D721Med (cell line): ENCODE measurements at places on chromosomes 16 and 17.

DNA sequence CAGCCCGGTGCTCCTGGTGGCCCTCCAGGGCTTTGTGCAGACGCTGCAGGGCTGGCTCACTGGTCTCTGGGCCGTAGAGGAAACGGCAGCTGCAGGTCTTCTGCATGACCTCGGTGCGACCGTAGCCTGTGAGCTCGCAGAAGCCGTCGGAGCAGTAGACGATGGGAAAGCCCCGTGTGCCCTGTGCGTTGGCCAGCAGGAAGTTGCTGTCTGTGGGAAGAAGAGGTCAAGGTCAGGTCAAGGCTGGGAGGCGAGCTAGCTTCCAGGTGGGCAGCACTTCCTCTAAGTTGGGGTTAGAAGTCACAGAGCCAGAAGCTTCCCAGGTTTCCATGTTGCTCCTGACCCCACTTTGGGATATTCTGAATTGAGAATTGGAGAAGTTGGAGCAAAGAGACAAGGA, 2.1 kb downstream of the KCNH4 start:
- DNase-seq: no peak

- no peak for DNase-seq
Measured at GRCh38 chr16:83963277-83964119, 4.5 kb upstream of the NECAB2 start.

- no peak for DNase-seq
Measured at GRCh38 chr16:58011652-58012051, 10.4 kb downstream of the USB1 start.

- DNase-seq: no peak
Measured at GRCh38 chr16:88769617-88770460, 15.2 kb downstream of the PIEZO1 start.

GRCh38 chr16:27432558-27432957, 30.6 kb downstream of the IL21R start:
- DNase-seq: no peak

- DNase-seq: no peak
Measured at GRCh38 chr17:82383411-82383810, 11.8 kb downstream of the UTS2R start.

- no peak for DNase-seq
Measured at GRCh38 chr17:68540981-68541380, 28.8 kb downstream of the PRKAR1A start.

DNA sequence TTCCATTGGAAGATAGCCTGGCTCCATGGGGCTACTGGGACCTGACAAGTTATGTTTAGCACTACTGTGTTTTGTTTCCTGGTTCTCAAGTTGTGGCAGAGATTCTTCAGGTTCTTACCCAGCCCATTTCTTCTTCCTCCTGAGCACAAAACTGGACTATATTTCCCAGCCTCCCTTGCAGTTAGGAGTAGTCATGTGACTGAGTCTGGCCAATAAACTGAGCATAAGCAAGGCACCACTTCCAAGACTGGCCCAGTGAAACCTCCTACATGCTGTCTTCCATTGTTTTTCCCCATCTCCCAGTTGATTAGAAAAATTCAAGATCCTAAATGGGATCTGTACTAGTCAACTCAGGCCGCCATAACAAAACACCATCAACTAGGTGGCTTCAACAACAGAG, 28.2 kb upstream of the RBBP6 start:
- no peak for DNase-seq

- no peak for DNase-seq
Measured at GRCh38 chr17:8387914-8388651, 5.1 kb upstream of the RPL26 start.

- no peak for DNase-seq
Measured at GRCh38 chr16:67862623-67863583, 9.9 kb upstream of the EDC4 start.

DNA sequence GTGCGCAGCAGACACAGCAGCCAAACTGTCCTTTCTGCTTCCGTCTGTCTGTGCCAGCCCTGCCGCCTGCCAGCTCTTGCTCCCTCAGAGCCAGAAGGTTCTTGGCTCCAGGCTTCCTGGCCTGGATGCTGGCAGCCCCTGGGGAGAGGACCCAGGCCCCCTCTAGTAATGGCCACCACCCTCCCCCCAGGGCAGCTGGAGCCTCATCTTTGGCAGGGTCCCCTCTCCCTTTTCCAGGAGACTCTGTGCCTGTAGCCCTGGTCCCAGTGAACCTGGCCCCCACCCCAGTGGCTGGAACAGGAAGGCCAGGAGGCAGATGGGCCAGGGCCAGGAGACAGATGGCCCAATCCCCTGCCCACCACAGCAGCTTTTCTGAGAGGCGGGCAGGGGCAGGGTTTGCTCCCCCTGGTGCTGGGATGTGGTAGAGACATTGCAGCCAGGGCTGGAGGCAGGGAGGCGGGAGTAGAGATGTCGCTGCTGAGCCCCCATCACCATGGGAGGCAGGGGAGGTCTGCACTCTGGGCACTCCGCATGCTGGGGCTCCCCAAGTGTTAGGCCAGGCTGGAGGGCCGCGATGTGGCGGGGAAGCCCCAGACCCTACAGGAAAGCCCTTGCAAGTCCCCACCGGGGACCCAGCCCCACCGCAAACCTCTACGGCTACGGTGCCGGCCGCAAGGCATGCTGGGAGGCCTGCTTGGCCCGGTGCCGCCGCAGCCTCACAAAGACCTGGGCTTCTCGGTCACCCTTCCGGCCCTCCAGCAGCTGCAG, 16.7 kb downstream of the UNC13D start:
- DNase-seq: peak; percentile 99

- DNase-seq: no peak
Measured at GRCh38 chr17:71486261-71486660, 634.6 kb upstream of the SOX9 start.

- no peak for DNase-seq
Measured at GRCh38 chr16:57534881-57535658, 1.3 kb downstream of the CCDC102A start.

DNA sequence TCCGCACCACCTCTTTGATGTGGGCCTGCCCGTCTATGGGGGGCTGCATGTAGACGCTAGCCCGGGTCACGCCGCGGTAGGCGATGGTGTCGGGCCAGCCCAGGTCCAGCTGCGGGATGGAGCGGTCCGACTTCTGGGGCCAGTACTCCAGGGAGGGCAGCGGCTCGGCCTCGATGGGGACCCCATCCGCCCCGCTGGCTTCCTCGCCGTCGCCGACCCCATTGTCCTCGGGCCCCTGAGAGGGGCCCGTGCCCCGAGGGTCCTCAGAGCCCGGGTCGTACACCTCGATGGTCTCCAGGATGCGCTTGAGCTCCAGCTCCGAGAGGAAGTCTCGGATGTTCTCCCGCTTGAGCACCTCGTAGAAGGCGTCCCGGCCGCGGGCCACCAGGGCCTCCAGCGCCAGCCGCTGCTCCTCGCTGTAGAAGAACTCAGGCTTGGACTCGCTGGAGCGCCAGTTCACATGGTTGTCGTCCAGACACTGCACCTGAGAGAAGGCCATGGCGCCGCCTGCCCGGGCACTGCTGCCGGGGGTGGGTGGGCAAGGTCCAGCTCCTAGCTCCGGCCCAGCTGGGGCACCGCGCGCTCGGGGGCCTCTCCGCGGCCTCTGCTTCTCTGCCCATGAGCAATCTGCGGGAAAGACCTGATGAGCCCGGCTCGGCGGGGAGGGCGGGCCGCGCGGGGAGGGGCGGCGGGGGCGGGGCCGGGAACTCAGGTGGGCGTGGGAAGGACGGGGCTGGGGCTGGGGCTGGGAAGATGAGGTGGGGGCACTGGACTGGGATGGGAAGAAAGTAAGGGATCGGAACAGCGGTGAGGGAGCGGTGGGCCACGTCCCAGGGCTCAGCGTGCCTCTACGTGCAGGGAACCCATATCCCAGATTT, 782 bp downstream of the FAM83G start:
- DNase-seq: peak; percentile 85

GRCh38 chr16:12527071-12527470, 276.6 kb downstream of the CPPED1 start:
- DNase-seq: no peak

DNA sequence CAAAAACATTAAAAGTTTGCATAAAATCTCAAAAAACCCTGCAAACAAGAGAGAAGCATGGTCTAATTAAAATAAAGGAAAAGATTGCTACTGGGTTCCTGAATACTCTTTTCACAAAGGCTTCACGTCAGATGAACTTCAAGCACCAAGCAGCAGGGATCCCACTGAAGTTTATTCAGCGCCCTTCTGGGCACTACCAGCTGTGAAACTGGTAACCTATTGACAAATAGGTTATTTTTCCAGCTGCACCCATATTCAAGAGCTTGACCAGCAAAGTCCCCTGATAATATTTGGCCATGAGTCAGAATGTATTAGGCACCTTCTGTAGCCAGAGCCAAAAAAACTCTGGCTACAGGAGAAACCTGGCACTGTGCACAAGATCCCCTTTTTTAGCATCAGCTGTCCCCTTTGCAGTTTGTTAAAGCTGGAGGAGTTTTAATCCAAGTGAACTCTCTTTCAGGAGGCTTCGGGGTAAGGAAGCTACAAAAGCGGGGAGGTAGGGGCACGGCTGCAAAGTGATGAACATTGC, 60.3 kb downstream of the GRIN2A start:
- DNase-seq: no peak

DNA sequence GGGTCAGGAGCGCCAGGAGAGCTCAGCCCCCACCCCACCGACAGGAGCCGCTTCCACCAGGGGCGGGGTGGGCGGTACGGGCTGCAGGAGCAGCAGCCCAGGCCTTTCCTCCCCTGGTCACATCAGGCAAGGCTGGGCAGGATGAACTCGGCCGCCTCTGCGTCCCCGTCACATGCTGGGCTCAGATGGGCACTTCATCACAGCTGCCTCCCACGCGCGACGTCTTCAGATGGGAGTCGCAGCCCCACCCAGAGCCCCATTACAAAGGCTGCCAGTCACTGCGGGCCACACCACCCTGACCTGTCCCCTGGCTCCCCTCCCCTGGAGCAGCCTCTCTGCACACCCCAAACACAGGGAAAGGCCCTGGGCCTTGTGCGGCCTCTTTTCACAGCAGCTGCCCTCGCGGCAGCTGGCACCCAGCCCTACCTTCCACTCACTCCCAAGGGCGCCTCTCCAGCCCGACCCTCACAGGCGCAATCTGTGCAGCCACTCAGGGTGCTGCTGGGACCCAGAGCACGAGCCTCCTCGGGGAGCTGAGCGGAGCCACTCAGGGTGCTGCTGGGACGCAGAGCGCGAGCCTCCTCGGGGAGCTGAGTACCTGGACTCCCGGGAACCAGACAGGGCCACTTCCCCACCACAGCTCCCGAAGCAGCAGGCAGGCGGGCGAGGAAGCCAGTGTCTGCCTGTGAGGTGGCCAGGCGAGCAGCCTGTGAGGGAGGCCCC, 4.7 kb downstream of the ZNF598 start:
- DNase-seq: no peak

GRCh38 chr17:48715496-48716399, 6.6 kb downstream of the PRAC1 start:
- DNase-seq: no peak

- DNase-seq: no peak
Measured at GRCh38 chr16:80586476-80586875, 45.7 kb downstream of the DYNLRB2 start.

- DNase-seq: no peak
Measured at GRCh38 chr17:80264205-80265075, 3.8 kb downstream of the RNF213 start.

GRCh38 chr16:86353948-86354347, 156.4 kb upstream of the FOXF1 start:
- no peak for DNase-seq

- no peak for DNase-seq
Measured at GRCh38 chr17:44333371-44333770, 8.7 kb upstream of the SLC25A39 start.

DNA sequence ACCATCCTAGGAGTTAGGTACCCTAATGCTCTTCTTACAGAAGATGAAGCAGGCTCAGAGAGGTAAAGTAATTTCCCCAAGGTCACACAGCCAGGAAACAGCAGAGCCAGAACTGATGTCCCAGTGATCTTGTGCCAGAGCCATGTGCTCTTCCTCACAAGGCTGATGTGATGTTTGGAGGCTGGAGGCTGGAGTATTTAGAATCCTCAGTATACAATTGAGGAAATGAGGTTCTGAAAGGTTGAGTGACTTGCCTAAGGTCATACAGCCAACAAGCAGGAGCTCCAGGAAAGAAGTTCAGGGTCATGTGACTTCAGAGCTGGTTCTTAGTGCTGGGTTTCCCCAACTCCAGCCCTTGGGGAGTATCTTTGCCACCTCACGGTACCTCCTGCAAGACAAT, 18.5 kb downstream of the ITPRIPL2 start:
- no peak for DNase-seq

- no peak for DNase-seq
Measured at GRCh38 chr17:81002013-81002384, 10.4 kb downstream of the CHMP6 start.

DNA sequence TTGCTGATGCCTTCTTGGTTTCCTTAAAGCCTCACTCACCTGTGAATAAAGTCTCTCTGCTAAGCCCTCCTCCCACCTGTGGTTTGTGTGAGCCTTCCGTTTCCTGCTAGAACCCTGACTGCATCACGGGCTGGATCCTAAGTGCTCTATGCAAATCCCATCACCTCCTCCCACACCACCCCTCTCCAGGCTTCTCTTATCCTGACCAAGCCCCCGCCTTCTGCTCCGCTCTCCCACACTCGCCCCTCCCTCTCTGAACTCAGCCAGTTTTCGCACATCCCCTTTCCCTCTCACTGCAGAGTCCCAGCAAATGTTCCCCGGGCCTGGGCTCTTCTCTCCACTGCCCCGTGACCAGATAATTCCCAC, 51.8 kb downstream of the PIMREG start:
- no peak for DNase-seq

GRCh38 chr16:53865494-53865863, 161.5 kb downstream of the FTO start:
- DNase-seq: no peak

- no peak for DNase-seq
Measured at GRCh38 chr17:48499248-48499647, 31.6 kb downstream of the HOXB1 start.

DNA sequence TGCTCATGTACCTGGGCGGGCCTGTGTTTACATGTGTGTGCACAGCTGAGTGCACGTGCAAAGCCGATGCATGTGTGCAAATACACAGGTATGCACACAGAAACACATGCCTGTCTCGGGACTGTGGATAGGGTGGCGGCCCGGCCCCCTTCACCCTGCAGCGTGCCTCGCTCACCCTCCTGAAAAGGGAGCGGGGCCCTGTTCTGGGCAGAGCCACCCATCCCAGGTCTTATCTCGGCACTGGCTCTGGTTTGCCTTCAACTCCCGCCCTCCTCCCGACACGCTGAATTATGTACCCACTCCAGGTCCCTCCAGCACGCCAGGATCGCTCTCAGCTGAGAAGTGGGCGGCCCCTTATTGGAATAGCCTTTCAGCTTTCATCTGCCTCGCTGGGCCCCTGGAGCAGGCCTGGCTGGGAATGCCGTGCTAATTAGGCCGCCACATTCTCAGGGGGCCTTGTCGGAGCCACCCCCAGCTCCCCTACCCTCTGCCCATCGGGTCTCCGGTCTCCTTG, 77.8 kb downstream of the RTN4RL1 start:
- no peak for DNase-seq

DNA sequence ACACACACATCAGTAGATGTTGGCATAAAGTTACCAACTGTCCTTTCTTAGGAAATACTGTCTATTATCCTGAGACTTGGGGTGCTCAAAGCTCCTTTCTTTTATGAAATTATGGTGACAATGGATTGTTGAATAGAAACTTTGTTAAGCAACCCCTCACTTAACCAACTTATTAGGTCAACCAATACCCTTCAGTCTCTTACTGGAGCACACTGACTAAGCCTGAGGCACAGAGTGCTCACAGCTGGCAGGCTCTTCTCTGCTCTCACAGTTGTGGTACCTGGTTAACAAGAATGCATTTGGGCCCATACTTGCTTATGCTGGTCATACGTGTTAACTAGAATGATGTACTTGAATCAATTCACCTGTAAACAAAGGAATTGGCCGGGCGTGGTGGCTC, 24.8 kb downstream of the CD300LF start:
- DNase-seq: no peak

GRCh38 chr16:65538976-65539375, 417.1 kb upstream of the CDH11 start:
- DNase-seq: no peak
